Fibroblast of the aortic adventitia (primary cell): ENCODE measurements at places on chromosomes 11 and 22. TPM values are rescaled to one million over a fixed set of nuclear protein-coding genes. Genes with fewer than 3 reads are reported as not detected.
A peak's percentile ranks its signal among the peaks of the same experiment; 100 is the strongest.

The ARVCF gene
- total RNA-seq = 9.7 and 12.9 TPM in 2 replicates

The CECR2 gene
- total RNA-seq = 0.49 TPM in 1 of 2 replicates, not detected in the other

The DTX4 gene
- 0.18 and 0.57 TPM in 2 replicates for total RNA-seq

The SNX32 gene
- 1.6 and 3.3 TPM in 2 replicates for total RNA-seq

The TUB gene
- total RNA-seq = 18.2 and 19.2 TPM in 2 replicates

The CCDC116 gene
- 0.18 and 0.25 TPM in 2 replicates for total RNA-seq

The SHISAL1 gene
- total RNA-seq = 0.98 and 11.4 TPM in 2 replicates

The MGAT3 gene
- 0.27 and 2.0 TPM in 2 replicates for total RNA-seq

The CATSPER1 gene
- not detected in 2 replicates for total RNA-seq

GRCh38 chr22:42651134-42651533, 1.9 kb upstream of the CYB5R3 start:
- no peak for DNase-seq

- DNase-seq = no peak
These were observed 120.9 kb downstream of the MED15 start for GRCh38 chr22:20628081-20628939.

DNA sequence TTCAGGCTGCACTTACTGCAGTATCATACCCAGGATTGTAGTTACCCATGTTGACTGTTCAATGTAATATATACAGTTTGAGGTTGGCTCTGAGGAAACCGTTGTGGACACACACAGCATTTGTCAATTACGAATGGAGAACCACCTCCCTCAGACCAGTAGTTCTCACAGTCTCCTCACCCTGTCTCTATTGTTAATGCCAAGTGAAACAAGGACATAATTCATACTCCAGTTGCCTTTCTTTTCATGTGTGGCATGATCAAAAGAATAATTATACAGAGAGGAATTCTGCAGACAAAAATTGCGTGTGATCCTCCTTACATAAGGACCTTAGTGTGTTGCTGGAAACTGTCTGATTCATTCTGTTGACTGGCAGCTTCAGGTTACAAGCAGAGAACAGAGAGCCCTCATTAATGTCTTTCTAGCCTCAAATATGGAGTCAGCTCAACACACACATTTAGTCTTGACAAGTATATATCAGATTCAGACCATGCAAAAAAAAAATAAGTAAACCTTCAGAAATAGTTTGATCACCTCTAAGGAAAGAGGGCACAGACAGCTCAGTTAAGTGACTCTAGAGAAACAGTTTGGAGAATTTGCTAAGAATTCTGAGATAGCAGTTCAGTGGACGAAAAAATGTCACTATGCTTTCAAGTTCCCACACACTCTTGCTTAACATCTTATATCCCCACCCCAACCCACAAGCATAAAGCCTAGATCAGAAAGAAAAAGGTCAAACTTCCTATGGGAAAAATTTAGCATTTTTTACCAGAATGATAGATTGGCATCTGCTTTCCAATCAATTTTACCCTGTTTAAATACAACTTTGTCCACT, 96.1 kb downstream of the MAML2 start:
- no peak for DNase-seq

DNA sequence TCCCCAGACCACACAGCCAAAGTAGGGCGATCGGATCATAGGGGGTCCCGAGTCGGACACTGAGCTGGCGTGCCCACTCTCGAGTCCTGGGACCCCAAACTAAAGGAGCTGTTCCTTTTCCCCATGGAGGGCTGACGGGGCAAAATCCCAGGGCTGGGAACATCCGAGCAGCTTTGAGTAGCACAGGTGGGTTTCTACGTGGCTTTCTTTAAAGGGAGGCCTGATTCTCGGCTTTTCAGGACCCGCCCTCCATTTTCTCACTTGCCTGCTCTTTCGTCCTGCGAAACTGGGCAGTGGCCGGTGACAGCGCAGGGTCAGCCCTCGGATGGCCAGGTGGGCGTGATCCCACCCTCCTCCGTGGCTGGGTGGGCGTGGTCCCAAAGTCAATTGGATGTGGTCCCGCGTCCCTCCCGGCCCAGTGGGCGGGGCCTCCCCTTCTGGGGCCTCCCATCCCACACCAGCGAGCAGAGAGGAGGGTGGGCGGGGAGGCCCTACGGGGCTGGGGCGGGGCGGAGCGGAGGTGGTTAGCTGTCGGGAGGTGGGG, 17.5 kb upstream of the TXNRD2 start:
- DNase-seq = peak; percentile 56

GRCh38 chr11:63869171-63869591, 30.3 kb downstream of the MARK2 start:
- DNase-seq = no peak

DNA sequence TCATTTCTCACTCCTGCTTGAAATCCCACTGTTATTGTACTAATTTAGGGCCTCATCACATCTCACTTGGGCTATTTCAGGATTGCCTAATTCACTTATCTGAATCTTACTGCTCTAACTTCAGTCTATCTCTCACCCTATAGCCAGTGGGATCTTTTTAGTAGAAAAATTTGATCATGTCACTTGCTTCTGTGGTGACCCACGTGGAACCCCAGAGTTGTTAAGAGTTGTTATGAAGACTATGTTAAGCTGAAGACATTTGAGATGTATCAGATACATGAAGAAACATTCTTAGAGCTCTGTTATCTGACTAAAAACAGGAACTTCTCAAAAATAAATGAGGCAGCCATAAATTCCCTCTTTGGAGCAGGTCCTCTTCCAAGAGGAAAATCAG, 1375.6 kb upstream of the TENM4 start:
- DNase-seq = no peak

- no peak for DNase-seq
These were observed 76.6 kb downstream of the NAV2 start for GRCh38 chr11:19789245-19789644.

- no peak for DNase-seq
These were observed 26.9 kb downstream of the TPST2 start for GRCh38 chr22:26563022-26563421.

DNA sequence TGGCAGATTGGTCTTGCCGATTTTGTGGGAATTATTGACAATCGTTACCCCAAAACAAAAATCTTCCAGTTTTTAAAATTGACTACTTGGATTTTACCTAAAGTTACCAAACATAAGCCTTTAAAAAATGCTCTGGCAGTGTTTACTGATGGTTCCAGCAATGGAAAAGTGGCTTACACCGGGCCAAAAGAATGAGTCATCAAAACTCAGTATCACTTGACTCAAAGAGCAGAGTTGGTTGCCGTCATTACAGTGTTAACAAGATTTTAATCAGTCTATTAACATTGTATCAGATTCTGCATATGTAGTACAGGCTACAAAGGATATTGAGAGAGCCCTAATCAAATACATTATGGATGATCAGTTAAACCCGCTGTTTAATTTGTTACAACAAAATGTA, 37.2 kb downstream of the IGLL1 start:
- DNase-seq = peak; percentile 47

DNA sequence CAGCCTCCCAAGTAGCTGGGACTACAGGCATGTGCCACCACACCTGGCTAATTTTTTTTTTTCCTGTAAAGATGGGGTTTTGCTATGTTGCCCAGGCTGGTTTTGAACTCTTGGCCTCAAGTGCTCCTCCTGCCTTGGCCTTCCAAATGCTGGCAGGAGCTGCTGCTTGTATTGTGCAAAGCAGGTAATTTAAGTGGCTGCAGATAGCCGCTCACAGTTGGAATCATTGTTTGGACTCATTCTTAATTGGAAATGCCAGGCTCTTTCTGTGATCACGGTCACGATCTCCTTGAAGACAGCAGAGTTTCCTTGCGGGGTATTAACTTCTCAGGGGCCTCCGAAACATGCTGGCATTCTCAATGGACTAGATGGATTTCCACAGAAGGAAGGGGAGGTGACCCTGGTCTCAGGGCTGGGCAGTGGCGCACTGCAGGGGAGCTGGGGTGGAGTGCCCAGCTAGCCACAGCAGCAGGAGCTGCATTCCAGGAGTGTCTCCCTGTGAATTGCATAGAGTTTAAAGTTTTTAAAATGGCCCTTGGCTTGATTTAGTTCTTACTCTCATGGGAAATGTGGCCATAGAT, 136.1 kb downstream of the MORC2 start:
- DNase-seq = no peak

GRCh38 chr11:12392672-12393071, 15.3 kb downstream of the PARVA start:
- no peak for DNase-seq

DNA sequence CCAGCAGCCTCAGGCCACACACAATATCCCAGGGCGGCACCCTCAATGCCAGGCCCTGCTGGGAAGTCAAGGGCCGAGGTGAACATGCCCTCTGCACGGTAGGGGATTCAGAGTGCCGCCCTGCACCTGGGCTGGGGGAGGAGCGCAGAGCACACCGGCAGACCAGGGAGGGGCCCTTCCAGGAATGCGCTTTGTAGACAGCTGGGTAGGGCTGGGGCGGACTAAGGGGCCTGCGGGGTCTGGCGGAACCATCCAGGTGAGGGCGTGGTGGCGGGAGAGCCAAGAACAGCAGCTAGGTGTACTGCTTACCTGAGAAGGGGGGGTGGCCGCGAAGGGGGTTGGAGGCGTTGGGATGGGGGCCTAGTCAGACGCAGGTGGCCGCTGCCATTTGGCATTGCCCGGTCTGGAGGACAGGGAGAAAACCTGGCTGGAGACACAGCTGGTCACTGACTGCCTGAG, 26.0 kb downstream of the DUSP8 start:
- DNase-seq = no peak

DNA sequence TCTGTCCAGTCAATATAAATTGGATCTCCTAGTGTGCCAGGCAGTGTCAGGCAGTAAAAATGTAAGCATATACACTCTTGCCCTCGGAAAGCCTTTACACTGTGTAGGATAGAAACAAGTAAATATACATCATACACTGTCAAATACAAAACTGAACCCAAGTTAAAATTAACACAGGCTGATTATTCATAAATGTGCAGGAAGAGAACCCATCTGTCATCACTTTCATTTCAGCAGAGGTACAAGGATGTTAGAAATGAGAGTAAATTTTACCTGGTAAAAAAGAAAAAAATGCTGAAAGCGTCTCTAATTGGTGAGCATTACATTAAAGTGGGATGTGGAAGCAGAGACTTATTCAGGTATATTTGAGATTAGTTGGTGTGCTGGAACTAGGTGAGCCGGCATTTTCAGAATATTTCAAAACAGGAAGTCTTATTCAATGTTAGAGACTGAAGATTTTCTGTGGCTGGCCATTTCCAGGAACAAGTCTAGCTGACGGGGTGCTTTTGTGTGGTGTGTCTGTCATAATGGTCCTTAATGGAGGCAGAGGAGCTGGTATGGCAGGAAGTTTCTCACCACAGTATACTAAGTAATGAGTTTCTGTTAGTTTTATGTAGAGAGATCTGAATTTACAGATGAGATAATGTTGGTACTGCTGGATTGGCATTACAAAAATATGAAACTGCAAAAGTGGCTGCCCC, 192.6 kb downstream of the CASP12 start:
- DNase-seq = no peak

GRCh38 chr11:85735876-85736460, 50.0 kb upstream of the CCDC89 start:
- peak; percentile 8 for DNase-seq

GRCh38 chr11:76836613-76837291, 24.0 kb upstream of the ACER3 start:
- DNase-seq = no peak

- no peak for DNase-seq
These were observed 11.9 kb downstream of the LYVE1 start for GRCh38 chr11:10556590-10556989.

DNA sequence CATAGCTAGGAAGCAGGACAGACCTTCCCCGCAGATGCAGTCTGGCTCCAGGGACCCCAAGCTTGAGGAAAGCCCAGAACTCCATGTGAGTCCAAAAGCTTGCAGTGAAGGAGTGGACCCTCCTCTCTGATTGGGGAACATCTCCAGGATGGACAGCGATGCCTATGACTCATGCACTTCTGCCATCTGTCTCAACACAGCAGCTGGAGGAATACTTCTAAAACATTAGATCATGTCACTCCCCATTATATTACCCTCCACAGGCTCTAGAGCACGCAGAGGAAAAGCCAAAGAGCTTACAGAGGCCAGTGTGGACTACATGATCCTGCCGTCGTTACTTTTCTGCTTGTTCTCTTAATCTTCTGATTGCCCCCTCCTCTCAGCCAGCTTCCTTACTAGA, 605.7 kb downstream of the INSC start:
- no peak for DNase-seq

- no peak for DNase-seq
These were observed 45.3 kb downstream of the CADM1 start for GRCh38 chr11:115458877-115459276.

GRCh38 chr11:110897035-110897434, 184.8 kb upstream of the ARHGAP20 start:
- DNase-seq = peak; percentile 91

- no peak for DNase-seq
These were observed 230.3 kb downstream of the CSNK2A3 start for GRCh38 chr11:11122749-11123148.

DNA sequence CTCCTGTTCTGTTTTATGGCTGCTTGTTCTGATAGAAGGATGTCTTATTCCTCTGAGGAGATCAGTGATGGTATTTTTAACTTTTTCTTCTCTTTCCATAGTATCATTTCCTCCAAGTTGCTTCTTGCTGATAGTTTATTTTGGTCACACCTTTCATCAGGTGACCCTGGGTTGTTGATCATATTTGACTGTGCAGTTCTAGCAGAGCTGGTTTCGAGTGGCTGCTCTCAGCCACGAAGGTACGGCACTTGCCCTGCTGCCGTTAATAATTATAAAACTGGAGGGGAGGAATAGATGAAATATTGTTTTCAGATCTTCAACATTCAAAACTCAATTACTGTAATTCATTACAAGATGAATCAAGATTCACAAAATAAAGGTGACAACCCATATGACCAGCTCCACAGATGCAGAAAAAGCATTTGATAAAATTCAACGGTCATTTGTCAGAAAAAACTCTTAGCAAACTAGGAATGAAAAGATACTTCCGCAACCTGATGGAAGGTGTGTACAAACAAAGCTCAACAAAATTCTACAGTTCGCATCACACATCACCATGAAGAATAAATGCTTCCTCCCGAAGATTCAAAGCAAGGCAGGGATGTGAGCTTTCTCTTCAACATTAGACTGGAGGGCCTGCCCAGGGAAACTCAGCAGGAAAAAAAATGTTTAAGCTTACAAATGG, 59.2 kb upstream of the RTL6 start:
- no peak for DNase-seq

DNA sequence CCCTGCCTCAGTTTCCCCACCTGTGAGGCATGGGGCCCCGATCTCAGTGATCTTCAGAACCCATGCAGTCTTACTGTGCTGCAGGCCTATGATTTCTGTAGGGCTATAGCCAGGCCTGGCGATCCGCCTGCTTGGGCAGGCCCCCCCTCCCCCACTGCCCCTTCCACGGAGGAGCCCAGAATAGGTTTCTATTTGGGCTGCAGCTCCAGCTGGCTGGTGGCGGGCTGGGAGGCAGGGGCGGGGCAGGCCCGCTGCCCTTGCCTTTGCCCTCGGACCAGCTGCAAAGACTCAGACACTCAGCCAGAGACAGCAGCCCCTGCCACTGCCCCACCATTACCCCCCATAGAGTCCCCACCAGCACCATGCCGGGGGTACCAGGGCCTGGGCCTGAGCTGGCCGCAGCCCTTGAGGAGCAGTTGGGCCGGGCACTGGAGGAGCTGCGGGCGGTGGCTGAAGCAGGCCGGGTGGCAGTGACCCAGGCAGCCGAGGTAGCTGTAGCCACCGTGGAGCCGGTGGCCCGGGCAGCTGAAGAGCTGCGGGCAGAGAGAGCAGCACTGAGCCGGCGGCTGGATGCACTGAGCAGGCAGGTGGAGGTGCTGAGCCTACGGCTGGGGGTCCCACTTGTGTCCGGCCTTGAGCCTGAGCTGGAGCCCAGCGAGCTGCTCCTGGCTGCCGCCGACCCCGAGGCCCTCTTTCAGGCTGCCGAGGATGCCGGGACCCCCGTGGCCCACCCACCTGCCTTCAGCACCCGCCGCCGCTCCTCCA, 12.2 kb downstream of the SMTN start:
- no peak for DNase-seq
